CD8-positive, alpha-beta T cell (primary cell): ENCODE measurements at places on chromosomes 5 and 9. TPM values are rescaled to one million over a fixed set of nuclear protein-coding genes. Genes with fewer than 3 reads are reported as not detected.

GRCh38 chr5:16797951-16798350 lies 138.1 kb downstream of the MYO10 start:
- no peak for DNase-seq

GRCh38 chr5:68433923-68434879 lies 218.6 kb downstream of the PIK3R1 start:
- DNase-seq, result peak; percentile 80

GRCh38 chr5:7897014-7897600 lies 28.2 kb downstream of the MTRR start:
- DNase-seq, result no peak

DNA sequence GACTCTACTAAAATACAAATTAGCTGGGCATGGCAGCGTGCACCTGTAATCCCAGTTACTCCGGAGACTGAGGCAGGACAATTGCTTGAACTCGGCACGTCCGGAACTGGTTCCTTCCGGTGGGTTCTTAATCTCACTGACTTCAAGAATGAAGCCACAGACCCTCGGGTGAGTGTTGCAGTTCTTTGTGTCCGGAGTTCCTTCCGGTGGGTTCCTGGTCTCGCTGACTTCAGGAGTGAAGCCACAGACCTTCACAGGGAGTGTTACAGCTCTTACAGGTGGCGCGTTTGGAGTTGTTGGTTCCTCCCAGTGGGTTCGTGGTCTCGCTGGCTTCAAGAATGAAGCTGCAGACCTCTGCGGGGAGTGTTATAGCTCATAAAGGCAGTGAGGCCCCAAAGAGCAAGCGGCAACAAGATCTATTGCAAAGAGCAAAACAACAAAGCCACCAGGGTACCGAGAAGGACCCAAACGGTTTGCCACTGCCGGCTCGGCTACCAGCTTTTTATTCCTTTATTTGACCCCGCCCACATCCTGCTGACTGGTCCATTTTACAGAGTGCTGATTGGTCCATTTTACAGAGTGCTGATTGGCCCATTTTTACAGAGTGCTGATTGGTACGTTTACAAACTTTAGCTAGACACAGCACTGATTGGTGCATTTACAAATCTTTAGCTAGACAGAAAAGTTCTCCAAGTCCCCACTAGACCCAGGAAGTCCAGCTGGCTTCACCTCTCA lies 28.6 kb upstream of the SLC6A19 start:
- peak; percentile 25 for DNase-seq

DNA sequence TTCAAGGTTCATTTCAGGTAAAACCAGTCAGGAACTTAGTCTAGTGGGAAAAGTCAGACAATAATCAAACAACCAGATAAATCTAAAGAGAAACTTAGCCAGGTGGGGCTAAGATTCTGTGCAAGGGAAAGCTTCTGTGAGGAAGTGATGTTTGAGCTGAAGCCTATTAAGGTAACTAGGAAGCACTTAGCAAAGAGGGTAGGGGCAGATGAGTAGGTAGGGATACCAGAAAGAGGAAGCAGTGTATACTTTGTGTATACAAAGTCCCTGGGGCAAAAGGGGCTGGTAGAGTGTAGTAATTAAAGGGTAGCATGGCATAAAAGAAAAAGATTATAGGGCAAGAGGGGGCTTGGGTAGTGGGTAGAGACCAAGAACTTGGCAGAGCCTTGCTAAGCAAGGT lies 3.6 kb upstream of the SPATA24 start:
- no peak for DNase-seq

DNA sequence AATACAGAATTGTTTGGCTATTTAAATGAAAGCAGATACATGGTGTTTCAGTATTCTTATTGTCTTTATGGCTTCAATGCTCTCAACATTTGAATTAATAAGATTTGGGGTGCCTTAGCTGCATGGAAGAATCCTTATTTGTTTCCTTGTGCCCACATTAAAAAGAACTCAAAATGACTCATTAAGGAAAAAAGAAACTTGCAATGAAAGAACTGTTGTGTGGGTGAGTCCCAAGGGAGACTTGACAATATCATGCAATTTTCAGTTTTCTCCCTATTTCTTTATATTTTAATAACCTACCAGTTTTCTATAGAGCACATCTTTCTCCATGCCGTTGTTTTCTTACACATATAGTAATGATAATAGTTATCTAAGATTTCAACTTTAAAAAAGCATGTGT lies 404.0 kb downstream of the PDE4D start:
- DNase-seq, result no peak

DNA sequence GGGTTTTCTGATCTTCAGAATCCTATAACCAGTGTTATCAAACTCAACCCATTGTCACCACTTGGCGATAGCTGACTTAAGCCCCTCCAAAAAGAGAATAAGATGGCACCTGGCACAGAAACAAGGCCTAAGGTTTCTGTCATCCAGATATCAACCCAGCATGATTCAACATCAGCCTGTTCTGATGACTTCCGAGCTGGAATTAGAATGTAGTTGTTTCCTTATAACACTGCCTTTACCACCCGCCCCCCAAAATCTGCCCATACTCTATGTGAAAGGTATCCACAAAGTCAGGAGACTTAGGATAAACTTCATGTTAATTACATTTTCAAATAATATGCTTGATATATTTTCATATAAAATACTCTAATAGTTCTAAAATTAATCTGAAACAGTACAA lies 5.2 kb downstream of the KLF9 start:
- no peak for DNase-seq

- DNase-seq, result no peak
Observed at GRCh38 chr5:118553662-118554061, 434.7 kb downstream of the DTWD2 start.

DNA sequence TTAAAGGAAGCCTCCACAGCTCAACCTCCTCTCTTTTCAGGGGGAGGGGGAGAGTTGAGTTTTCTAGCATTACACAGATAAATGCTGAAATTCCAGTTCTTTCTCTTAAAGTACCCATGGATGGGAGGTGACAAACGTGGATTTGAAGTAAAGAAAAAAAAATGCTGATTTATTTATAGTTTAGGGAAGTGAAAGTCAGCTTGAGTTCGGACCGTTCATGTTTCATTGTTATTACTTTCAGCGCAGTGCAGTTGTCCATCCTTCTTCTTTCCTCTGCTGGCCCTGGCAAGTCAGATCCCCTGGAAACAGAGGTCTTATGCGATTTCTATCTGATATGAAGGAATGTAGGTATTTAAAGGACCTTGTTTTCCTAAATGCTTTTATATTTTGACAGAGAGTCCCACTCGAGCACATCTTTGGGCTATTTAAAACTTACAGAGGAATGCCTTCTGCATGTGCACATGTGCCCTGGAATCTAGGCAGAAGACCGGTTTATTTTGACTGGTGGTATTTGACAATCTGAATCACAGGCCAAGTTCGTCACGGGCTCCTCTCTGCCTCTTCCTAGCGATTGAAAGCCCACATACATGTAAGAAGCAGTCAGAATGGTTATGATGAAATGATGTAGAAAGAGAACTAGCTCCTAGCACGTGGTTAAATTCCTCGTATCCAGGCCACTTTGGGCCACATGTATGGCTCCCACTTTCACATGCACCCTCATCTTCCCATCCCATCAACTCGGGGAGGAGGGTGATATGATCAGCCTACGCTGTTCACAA lies 385.2 kb upstream of the KLF4 start:
- DNase-seq, result no peak

GRCh38 chr5:176416965-176417364 lies 626 bp upstream of the CLTB start:
- DNase-seq, result no peak

Gene ISL1
- total RNA-seq, result not detected

Gene SGCD
- 0.42 TPM for total RNA-seq

Gene PCDHB3
- not detected for total RNA-seq

Gene SEMA4D
- 286 TPM for total RNA-seq

Gene OBP2B
- total RNA-seq, result not detected
